T47D (cell line): ENCODE measurements at places on chromosomes 5 and 9.
A peak's percentile ranks its signal among the peaks of the same experiment; 100 is the strongest.

- no peak for DNase-seq
These were observed 1.6 kb downstream of the WDR38 start for GRCh38 chr9:124854822-124855221.

GRCh38 chr9:137658781-137659180 is 40.0 kb downstream of the EHMT1 start:
- DNase-seq, result no peak

GRCh38 chr5:78519198-78519941 is 129.2 kb downstream of the LHFPL2 start:
- no peak for DNase-seq

DNA sequence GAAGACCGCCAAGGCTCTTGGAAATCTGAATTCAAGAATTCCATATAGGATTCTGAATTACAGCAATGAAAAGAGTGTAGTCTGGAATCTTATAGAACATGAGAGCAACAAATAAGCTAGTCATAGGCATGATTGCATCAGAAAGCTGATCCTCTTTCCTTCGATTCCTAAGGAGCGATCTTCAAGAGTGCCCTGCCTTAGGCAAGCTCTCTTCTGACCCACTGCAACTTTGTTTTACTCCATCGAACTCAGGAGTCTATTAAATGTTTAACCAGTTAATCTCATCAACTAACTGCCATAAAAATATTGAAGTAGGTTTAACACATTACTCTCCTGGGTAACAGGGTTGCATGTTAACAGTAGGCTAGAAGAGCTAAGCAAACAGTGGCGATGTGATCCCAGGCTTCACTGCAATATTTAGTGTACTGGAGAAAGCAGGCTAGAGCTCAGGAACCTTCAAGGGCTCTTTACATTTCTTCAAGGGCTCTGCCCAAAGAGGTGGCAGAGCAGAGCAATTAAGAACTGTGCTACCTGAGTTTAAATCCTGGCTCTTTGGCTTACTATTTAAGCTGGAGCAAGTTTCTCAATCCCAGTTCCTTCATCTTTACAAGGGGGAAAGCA is 146.3 kb downstream of the RORB start:
- no peak for DNase-seq

GRCh38 chr5:159262472-159262858 is 625 bp upstream of the UBLCP1 start:
- no peak for DNase-seq

- DNase-seq, result no peak
These were observed 181.9 kb upstream of the TRPM3 start for GRCh38 chr9:71303351-71303750.

GRCh38 chr5:159533197-159533596 is 202.9 kb upstream of the IL12B start:
- peak; percentile 33 for DNase-seq

GRCh38 chr5:113250341-113250953 is 184.3 kb downstream of the TSSK1B start:
- DNase-seq, result no peak

GRCh38 chr5:108101821-108102220 is 280.1 kb downstream of the FBXL17 start:
- no peak for DNase-seq
